H7 (cell line): ENCODE measurements at places on chromosomes 7 and 10. TPM values are rescaled to one million over a fixed set of nuclear protein-coding genes. Genes with fewer than 3 reads are reported as not detected.

Gene CTNNA3
- 2.3 and 10.6 TPM in 2 replicates for total RNA-seq

Gene NCF1
- 0.31 and 0.70 TPM in 2 replicates for total RNA-seq

Gene ARHGEF5
- total RNA-seq, result 10.4 and 15.9 TPM in 2 replicates

Gene GPR26
- 0.03 and 0.07 TPM in 2 replicates for total RNA-seq

Gene SPDYE3
- total RNA-seq, result not detected in 2 replicates

Gene TMEM130
- 0.24 and 0.37 TPM in 2 replicates for total RNA-seq

Gene CLRN3
- total RNA-seq, result not detected in 2 replicates

Gene ENTPD1
- 0.42 and 0.92 TPM in 2 replicates for total RNA-seq

Gene ATP6V0A4
- total RNA-seq, result 0.42 and 0.59 TPM in 2 replicates

Gene LLCFC1
- total RNA-seq, result not detected in 2 replicates

Gene SPDYE11
- not detected in 2 replicates for total RNA-seq

Gene TUBGCP2
- total RNA-seq, result 46.4 and 47.1 TPM in 2 replicates

Gene AKR1D1
- total RNA-seq, result not detected in 2 replicates

Gene PSD
- 5.2 and 6.1 TPM in 2 replicates for total RNA-seq

Gene ZNF107
- total RNA-seq, result not detected in 2 replicates

Gene ZMYND11
- 18.8 and 24.4 TPM in 2 replicates for total RNA-seq

Gene ATG9B
- 1.7 TPM in 2 replicates for total RNA-seq

Gene LAMB1
- 61.0 and 77.2 TPM in 2 replicates for total RNA-seq

Gene HOXA13
- total RNA-seq, result not detected in 2 replicates

Gene RET
- 9.7 and 16.0 TPM in 2 replicates for total RNA-seq

Gene HTR7
- 34.3 and 48.6 TPM in 2 replicates for total RNA-seq

Gene TDRD1
- 0.14 and 0.26 TPM in 2 replicates for total RNA-seq

Gene CCDC7
- 0.24 and 2.7 TPM in 2 replicates for total RNA-seq

Gene CRCP
- total RNA-seq, result 25.8 and 30.5 TPM in 2 replicates

Gene MRLN
- not detected in 2 replicates for total RNA-seq

Gene CALHM1
- 0.07 TPM in 1 of 2 replicates, not detected in the other for total RNA-seq

Gene ZC3HAV1L
- 1.1 and 1.7 TPM in 2 replicates for total RNA-seq

Gene HOGA1
- 0.37 TPM in 1 of 2 replicates, not detected in the other for total RNA-seq

Gene LIPM
- total RNA-seq, result not detected in 2 replicates

Gene ITGB8
- total RNA-seq, result 1.5 and 2.2 TPM in 2 replicates

Gene PRLHR
- total RNA-seq, result not detected in 2 replicates
